ENCODE measurements at places on chromosomes 4 and X.

DNA sequence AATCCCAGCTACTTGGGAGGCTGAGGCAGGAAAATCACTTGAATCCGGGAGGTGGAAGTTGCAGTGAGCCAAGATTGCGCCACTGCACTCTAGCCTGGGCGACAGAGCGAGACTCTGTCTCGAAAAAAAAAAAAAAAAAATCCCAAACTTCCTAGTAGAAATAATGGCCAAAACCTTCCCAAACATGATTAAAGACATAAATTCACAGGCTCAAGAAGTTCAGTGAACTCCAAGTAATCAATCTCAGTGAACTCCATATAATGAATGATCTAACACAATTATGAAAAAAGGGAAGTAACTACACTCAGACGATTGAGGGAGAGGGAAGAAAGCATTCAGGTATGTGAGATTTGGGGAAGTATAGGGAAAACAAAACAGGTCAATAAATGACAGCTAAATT, 6.5 kb downstream of the FUNDC1 start:
- no peak for DNase-seq

- DNase-seq, result no peak
Measured at GRCh38 chrX:13360146-13360545, 40.3 kb upstream of the ATXN3L start.

- no peak for DNase-seq
Measured at GRCh38 chr4:73237044-73237443, 21.6 kb downstream of the ANKRD17 start.

DNA sequence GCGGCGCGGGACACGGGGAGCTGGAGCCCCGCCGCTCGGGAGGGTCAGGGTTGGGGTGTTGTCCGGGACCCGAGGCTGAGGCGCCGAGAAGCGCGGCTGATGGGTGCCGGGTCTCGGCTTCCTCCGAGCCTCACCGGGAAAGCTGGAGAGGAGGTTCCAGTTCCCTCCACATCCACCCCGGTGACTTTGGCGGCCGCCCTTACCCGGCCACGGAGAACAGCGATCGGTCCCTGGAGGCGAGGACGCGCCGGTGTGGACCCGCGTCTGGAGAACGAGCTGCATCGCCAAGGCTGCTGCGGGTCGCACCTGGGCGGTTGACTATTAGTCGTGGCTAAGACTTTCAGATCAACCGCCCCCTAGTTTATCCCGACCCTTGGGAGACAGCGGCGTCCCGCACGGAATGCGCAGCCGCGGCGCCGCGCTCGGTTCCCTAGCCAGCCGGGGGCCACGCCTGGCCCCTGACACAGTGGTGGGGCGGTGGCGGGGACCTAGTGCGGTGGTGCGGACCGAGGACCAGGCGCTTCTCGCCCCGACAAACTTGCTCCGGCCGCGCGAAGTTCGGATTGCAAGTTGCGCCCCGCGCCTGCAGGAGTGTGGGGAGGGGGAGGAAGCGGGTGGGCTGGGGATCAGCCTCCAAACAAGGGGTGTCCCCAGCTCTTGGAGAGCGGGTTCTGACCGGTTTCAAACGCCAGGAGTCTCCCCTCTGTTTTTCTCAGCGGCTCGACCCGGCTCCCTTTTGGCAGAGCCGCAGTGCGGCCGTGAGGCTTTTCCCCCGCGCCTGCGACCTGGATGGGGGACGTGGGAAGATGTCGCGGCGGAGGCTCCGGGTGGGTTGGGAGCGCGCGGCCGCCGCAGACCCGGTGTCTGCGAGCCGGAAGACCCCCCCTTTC, 568 bp downstream of the FHDC1 start:
- no peak for DNase-seq

DNA sequence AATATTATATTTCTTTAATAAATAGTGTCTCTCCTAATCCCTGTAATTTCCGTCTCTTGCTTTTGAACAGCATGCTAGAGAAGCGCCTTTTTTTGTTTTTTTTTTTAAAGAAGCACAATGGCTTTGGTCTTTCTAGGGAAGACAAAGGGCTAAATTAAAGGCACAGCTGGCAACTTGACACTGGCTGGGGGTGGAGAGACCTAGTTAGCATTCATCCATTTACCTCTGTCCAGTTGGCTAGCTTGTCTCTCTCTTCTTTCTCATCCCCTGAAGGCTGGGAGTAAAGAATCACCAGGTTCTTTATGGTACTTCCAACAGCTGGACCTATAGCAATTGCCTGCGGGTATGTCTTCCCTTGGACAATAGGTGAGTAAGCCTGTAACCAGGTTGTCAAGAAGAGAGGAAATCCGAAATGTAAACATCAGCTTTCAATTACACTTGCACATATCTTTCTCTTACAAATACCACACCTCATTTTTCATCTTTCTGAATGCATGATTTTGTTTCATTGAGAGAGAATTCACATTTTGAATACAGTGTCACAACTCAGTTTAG, 178.4 kb upstream of the GPR101 start:
- no peak for DNase-seq

- DNase-seq, result no peak
Measured at GRCh38 chr4:55242506-55242905, 103.5 kb upstream of the SRD5A3 start.

DNA sequence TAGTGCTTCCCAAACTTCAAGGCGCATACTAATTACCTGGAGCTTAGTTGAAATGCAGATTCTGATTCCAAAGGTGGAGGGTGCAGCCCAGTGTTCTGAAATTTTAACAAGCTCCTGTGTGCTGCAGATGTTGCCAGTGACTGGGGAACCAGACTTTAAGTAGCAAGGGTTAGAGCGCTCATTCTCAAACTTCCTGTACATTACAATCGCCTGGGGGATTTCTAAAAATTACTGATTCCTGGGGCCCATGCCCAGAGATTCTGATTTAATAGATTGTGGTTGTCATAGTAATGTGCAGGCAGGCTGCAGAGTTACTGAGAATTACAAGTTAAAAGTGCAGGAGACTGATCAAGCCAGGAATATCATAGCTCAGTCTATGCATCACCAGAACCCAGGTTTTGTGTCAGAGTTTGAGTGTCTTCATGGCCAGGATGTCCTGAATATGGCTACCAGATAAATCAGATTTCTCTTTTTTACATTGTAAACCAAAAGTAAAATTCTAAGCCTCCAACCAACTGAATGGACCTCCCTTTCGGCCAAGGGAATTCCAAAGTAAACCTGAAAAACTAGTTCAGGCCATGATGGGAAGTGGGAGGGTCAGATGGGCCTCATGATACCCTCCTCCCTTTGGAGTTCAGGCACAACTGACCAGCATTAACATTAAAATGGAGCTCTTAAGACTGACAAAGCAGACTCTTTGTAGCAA, 121.6 kb downstream of the ATXN3L start:
- DNase-seq, result no peak

- no peak for DNase-seq
Measured at GRCh38 chrX:152038804-152039203, 64.3 kb upstream of the GABRE start.

- no peak for DNase-seq
Measured at GRCh38 chrX:120468479-120468824, 644 bp downstream of the LAMP2 start.

DNA sequence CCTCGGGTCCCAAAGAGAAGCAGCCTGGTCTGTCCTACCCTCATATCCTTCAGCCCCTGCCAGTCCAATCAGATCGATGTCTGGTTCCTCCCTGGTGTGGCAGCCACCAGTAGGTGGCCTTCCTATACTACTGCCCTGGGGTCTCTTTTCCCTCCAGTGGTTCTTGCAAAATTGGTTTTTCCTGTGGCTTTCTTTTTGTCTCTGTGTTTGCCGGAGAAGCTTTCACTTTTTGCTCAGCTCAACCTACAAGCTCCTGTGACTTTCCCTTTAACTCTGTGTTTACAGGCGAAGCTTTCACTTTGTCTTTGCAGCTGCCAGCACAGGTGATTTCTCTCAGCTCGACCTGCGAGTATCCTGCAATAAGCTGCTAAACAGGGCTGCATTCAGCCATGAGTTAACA, 46.8 kb downstream of the UGT2A3 start:
- DNase-seq, result no peak

DNA sequence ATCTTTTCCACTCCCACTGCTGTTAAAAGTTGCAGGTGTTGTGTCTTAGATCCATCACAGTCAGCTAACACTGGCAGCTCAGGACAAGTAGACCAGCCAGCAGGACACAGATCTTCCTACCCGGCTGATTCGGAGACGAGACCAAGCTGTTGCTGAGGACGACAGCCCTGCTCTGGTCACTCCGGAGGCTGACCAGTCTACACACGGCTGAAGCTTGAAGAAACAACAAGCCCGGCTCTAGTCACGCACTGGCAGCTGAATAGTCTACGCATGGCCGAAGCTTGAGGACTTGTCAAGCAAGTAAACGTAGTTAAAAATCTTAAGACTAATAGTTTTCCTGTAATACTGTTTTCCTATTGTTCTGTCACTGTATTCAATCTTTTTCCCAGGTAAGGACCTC, 1.8 kb downstream of the ACOX3 start:
- no peak for DNase-seq

GRCh38 chr4:53522334-53522733, 69.0 kb downstream of the LNX1 start:
- DNase-seq, result no peak

- no peak for DNase-seq
Measured at GRCh38 chrX:22037911-22038537, 5.9 kb downstream of the PHEX start.

GRCh38 chrX:34467437-34467836, 189.6 kb downstream of the TMEM47 start:
- no peak for DNase-seq

GRCh38 chrX:132822634-132823012, 135.8 kb downstream of the HS6ST2 start:
- DNase-seq, result no peak

- no peak for DNase-seq
Measured at GRCh38 chr4:184513802-184514120, 39.4 kb upstream of the IRF2 start.

GRCh38 chr4:85358831-85359230, 116.1 kb upstream of the ARHGAP24 start:
- DNase-seq, result no peak

DNA sequence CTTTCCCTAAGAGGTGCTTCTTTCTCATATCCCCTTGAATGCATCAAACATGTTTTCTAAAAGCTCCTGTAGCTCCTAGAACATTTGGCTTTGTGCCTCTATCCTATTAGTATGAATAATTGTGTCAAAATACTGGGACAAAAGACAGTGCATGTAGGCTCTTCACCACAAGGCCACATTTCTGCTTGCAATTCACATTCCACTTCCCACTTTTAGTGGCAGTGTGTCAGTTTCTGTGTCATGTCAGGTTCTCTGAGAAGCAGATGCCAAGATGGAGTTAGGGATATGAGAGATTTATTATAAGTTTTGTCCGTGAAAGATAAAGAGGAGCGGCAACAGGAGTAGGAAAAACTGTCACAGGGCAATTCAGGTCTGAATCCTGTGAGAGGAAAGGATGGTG, 61.3 kb upstream of the GPRIN3 start:
- DNase-seq, result no peak

- no peak for DNase-seq
Measured at GRCh38 chrX:48493890-48494364, 14.9 kb upstream of the PORCN start.

Measured in stimulated activated CD8-positive, alpha-beta memory T cell treated with anti-CD3 and anti-CD28 coated beads, Interleukin-7, amount 100 ng/mL, for 24 hours (primary cell).